ENCODE measurements at places on chromosomes 16 and 17.

DNA sequence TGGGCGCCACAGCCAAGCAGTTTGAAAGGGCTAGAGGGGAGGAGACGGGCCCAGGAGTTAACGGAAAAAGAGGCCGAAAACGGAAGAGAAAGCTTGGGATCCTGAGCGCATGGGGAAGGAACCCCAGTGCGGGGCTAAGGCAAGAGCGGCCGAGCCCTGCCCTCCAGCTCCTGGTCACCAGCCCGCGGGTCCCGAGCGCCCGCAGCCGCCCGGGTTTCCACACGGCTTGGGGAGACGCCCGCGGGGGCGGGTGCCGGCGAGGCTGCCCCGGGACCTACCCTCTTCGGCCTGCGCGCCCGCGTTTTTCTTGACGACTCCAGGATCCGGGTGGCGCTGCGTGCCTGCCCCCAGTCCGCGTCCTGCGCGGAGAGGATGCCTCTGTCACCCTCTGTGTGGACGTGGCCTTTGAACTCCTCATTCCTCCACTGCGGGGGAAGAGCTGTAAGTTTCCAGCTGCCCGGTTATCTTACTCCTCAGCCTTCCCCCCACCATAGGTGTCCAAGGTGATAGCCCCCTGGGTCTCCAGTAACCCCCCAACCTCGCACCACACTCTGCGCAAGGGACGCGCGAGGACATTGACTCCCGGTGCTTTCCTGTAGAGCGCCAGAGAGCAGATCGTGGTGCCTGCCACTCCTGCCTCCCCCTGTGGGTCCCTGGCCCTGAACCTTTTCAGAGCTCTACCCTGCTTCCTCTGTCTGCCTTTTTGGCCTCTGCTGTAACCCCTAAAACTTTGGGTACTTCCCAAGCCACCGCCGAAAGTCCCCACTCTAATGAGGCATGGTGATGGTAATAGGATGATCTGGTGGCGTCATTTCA is 1.7 kb upstream of the CDH11 start:
- no peaks in the 10 kb centered on the region for H3K27me3 ChIP-seq
- no peak overlapping the region for H3K27ac ChIP-seq
- H3K4me3 ChIP-seq = no peak overlapping the region
- no peaks in the 10 kb centered on the region for H3K36me3 ChIP-seq
- DNase-seq = no peak

- peaks cover 20% of the 10 kb centered on the region for H3K36me3 ChIP-seq
- H3K27me3 ChIP-seq = no peaks in the 10 kb centered on the region
- H3K4me1 ChIP-seq = peaks cover 17% of the 10 kb centered on the region
- peak overlapping the region; percentile 32 for H3K27ac ChIP-seq
- no peak for DNase-seq
Observed at GRCh38 chr17:82655523-82655922, 7.3 kb upstream of the WDR45B start.

- no peak overlapping the region for H3K4me3 ChIP-seq
- no peak overlapping the region for H3K27ac ChIP-seq
- no peaks in the 10 kb centered on the region for H3K36me3 ChIP-seq
- H3K27me3 ChIP-seq = no peaks in the 10 kb centered on the region
Observed at GRCh38 chr16:80517846-80518245, 22.9 kb upstream of the DYNLRB2 start.

DNA sequence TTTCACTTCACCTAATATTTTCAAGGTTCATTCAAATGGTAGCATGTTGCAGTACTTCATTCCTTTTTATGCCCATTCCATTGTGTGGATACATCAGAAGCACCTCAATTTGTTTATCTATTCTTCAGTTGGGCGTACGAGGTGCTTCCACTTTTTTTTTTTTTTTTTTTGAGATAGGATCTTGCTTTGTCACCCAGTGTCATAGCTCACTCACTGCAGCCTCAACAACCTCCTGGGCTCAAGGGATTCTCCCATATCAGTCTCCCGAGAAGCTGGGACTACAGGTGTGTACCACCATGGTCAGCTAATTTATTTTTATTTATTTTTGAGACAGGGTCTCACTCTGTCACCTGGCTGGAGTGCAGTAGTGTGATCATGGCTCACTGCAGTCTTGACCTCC is 22.5 kb upstream of the SPNS3 start:
- no peak for DNase-seq
- H3K36me3 ChIP-seq = no peaks in the 10 kb centered on the region
- H3K4me1 ChIP-seq = no peaks in the 10 kb centered on the region
- H3K27ac ChIP-seq = no peak overlapping the region
- no peak overlapping the region for H3K4me3 ChIP-seq

- H3K27me3 ChIP-seq = peaks cover 23% of the 10 kb centered on the region
- H3K4me3 ChIP-seq = peak within 1 kb of the TSS; percentile 53
- peaks cover 39% of the 10 kb centered on the region for H3K4me1 ChIP-seq
- H3K27ac ChIP-seq = no peak within 1 kb of the TSS
Observed at GRCh38 chr17:83079352-83079747, at the start of gene METRNL. TSS of gene METRNL (plus strand) at chr17:83079609. CDS start at chr17:83079816, 207 bp downstream.

DNA sequence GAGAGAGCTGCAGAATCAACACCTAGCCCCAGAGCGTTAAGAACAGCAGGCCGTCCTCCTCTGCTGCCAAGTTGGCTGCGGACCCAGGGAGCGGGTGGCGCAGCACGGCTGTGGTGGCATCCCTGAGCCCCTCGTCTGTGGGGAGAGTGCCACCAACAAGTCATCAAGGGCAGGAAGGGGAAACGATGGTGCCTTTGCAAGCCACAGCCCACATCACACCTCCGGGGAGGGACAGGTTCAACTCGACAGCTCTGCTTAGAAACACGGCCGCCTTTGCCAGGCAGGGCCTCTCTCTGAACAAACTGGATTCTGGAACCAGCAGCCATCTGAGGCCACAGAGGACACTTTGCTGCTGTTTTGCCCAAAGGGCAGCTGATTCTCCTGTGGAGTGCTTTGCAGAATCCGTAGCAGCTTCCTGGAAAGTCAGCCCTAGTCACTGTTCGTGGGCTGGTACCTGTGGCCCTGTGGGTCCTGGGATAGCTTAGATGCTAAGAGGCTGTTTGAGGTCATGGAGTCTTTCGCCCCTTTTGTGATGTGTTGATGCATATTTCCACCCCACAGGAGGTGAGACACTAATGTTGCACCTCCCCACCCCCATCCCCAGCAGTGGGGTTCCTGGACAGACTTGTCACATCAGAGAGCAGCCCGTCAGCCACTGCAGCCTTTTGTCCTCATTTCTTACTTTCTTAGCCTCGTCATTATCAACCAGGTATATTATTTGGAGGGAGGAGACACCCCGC is 270.6 kb downstream of the CPPED1 start:
- no peaks in the 10 kb centered on the region for H3K27me3 ChIP-seq
- H3K27ac ChIP-seq = no peak overlapping the region
- peaks cover 12% of the 10 kb centered on the region for H3K4me1 ChIP-seq

GRCh38 chr16:678858-679813 is 1.1 kb upstream of the STUB1 start:
- H3K4me1 ChIP-seq = peaks cover 22% of the 10 kb centered on the region
- peaks cover 76% of the 10 kb centered on the region for H3K36me3 ChIP-seq
- H3K27ac ChIP-seq = no peak overlapping the region
- peak overlapping the region; percentile 94 for H3K4me3 ChIP-seq
- no peaks in the 10 kb centered on the region for H3K27me3 ChIP-seq

DNA sequence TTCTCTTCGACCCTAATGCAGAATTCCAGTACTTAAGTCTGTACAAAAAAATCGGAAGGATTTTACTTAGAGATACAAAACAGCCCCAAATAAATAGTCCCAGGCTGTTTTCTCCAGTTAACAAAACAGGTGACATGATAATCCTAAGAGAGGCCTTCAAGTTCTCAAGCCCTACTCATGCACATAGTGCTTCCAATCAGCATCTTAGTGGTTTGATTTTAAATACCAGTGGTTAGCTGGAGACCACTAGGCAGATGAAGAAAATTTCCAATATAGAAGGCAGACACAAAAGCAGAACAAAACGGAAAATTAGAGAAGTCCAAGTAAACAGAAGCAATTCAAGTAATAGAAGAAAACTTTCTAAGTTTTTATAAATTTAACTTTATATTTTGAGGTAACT is 5.2 kb upstream of the OR4D2 start:
- no peak for DNase-seq
- no peaks in the 10 kb centered on the region for H3K36me3 ChIP-seq
- H3K4me3 ChIP-seq = no peak overlapping the region

DNA sequence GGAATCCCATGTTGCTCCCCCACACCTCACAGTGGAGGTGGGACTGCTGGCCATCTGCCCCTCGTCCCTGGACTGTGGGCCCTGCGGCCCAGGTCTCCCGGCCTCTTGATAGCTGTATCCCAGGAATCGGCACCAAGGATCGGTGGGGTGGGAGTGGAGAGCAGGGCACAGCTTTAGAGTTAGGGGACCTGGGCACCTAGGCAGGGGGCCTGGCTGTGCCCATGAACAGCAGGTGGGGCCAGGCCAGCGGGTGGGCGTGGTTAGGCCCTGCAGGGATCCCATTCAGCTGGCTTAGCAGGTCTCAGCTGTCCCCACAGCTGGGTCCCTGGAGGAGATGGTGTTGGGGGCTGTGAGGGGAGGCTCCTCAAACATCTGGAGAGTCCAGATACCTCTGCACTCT is 49.2 kb downstream of the SREBF1 start:
- no peak for DNase-seq
- peaks cover 13% of the 10 kb centered on the region for H3K36me3 ChIP-seq
- H3K27me3 ChIP-seq = no peaks in the 10 kb centered on the region
- peaks cover 28% of the 10 kb centered on the region for H3K4me1 ChIP-seq

GRCh38 chr17:31309556-31309955 is 4.3 kb downstream of the EVI2B start:
- H3K4me1 ChIP-seq = peaks cover 10% of the 10 kb centered on the region
- no peaks in the 10 kb centered on the region for H3K27me3 ChIP-seq
- H3K36me3 ChIP-seq = peaks cover 4% of the 10 kb centered on the region
- DNase-seq = no peak
- H3K27ac ChIP-seq = no peak overlapping the region

GRCh38 chr17:37088913-37089312 is 140.2 kb downstream of the AATF start:
- peaks cover 67% of the 10 kb centered on the region for H3K36me3 ChIP-seq
- no peak overlapping the region for H3K27ac ChIP-seq
- no peaks in the 10 kb centered on the region for H3K27me3 ChIP-seq
- no peak overlapping the region for H3K4me3 ChIP-seq
- peaks cover 31% of the 10 kb centered on the region for H3K4me1 ChIP-seq

GRCh38 chr17:9009737-9010136 is 11.6 kb upstream of the NTN1 start:
- H3K27ac ChIP-seq = no peak overlapping the region
- DNase-seq = no peak
- no peak overlapping the region for H3K4me3 ChIP-seq
- H3K4me1 ChIP-seq = no peaks in the 10 kb centered on the region
- peaks cover 92% of the 10 kb centered on the region for H3K27me3 ChIP-seq
- H3K36me3 ChIP-seq = no peaks in the 10 kb centered on the region

- H3K4me3 ChIP-seq = peak overlapping the region; percentile 77
- H3K4me1 ChIP-seq = peaks cover 11% of the 10 kb centered on the region
- DNase-seq = no peak
- no peaks in the 10 kb centered on the region for H3K27me3 ChIP-seq
- H3K36me3 ChIP-seq = peaks cover 30% of the 10 kb centered on the region
- H3K27ac ChIP-seq = peak overlapping the region; percentile 73
Observed at GRCh38 chr17:57256708-57257112, 387 bp downstream of the MSI2 start.

DNA sequence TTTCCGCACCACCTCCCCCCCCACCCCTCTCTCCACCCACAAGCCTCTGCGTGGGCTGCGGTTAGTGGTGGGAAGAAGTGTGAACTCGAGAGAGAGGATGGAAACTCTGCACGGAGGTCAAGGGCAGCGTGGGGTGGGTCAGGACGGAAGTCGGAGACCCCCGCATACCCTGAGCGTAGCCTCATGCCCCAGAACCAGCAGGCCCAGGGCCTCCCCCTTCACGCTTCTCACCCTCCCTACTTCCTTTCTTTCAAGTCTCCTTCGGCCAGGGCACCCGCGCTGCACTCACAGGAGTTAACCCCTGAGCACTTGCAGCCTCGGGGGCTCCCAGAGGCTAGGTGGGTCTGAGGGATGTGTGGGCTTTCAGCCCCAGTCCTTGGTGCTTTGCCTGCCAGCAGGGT is 9.2 kb downstream of the TBKBP1 start:
- H3K4me1 ChIP-seq = peaks cover 10% of the 10 kb centered on the region
- H3K27ac ChIP-seq = no peak overlapping the region
- H3K36me3 ChIP-seq = peaks cover 5% of the 10 kb centered on the region
- peaks cover 67% of the 10 kb centered on the region for H3K27me3 ChIP-seq
- H3K4me3 ChIP-seq = no peak overlapping the region
- no peak for DNase-seq

DNA sequence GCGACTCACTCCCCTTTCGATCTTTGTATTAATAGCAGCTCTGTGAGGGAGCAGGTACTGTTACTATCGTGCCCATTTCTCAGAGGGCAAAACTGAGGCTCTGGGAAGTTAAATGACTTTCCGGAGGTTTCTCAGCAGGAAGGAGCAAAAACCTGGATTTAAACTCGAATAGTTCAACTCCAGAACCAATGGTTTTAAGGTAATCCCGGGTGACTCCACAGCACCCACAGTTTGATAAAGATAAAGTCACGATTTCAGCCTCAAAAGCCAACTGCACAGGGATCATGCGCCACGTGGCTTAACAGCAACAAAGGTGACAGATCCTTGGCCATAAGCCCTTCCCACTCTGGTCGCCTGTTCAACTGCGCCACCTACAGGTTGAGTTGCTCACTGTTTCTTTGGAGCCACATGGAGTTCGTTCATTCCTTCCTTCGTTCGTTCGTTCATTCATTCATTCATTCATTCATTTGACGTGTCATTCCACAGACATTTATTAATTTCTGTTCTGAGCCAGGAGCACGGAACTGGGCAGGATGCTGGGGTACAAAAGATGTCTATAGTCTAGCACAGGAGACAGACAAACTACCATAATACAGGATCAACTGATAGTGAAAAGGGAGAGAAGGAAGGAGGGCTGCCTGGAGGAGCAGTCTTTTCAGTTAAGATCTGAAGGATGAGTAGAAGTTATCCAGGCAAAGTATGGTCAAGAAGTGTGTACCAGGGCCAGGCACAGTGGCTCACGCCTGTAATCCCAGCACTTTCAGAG is 134.8 kb downstream of the HS3ST2 start:
- peaks cover 60% of the 10 kb centered on the region for H3K27me3 ChIP-seq
- no peak overlapping the region for H3K27ac ChIP-seq
- DNase-seq = peak; percentile 80
- no peaks in the 10 kb centered on the region for H3K4me1 ChIP-seq

DNA sequence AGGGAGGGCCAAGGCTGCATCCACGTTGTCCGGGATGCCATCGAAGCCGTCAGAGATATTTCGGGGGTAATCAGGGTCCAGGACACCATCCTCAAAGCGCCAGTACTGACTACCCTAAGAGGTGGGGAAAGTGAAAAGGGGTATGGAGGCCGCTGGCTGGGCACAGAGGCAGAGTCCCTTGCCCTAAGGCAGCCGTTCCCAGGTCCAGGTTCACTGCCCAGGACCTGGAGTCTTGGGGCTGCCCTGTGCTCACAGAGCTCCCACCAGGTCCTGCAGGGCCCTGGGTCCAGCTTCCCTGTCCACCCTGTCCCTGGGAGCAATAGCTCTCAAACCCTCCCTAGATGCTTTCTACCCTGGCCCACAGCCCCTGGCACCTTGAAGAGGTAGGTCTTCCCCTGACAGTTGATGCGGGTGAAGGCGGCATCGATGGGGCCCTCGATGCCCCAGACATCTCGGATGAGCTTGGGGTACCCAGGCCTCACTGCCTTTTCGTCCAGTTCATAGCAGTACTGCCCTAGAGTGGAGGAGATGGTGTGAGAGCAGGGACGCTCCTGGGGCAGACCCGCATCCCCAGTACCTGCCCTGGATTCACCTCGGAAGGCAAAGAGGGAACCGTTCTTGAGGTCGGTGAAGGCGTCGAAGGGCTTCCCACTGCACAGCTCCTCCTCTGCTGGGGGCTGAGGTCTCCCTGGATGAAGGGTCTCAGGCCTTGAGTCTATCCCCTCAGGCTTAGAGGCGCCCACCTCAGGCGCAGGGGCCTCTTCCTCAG is 1.0 kb downstream of the VTN start:
- peaks cover 14% of the 10 kb centered on the region for H3K4me1 ChIP-seq
- H3K27me3 ChIP-seq = peaks cover 12% of the 10 kb centered on the region
- H3K4me3 ChIP-seq = no peak overlapping the region
- H3K36me3 ChIP-seq = peaks cover 16% of the 10 kb centered on the region
- no peak overlapping the region for H3K27ac ChIP-seq
- no peak for DNase-seq
